GM23338 (cell line): ENCODE measurements at places on chromosomes 4 and X. TPM values are rescaled to one million over a fixed set of nuclear protein-coding genes. Genes with fewer than 3 reads are reported as not detected.

DNA sequence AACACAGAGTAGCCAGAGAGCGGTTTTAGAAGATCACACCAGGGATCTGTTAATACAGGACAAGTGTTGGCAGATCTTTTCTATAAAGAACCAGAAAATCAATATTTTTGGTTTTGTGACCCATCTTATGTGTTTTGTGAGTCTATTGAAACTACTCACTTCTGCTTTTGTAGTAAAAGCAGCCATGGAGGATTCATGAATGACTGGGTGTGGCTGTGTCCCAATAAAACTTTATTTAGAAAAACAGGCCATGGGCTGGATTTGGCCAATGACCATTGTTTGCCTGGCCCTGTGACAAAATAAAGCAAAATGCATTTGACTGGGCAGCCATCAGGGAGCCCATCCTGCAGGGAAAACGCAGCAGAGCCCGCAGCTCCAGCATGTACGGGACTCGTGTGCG, 99.9 kb upstream of the ADRA2C start:
- DNase-seq = no peak
- H3K36me3 ChIP-seq = no peaks in the 10 kb centered on the region
- no peaks in the 10 kb centered on the region for H3K4me1 ChIP-seq
- no peak overlapping the region for H3K27ac ChIP-seq
- H3K4me3 ChIP-seq = no peak overlapping the region

- no peaks in the 10 kb centered on the region for H3K27me3 ChIP-seq
- no peaks in the 10 kb centered on the region for H3K4me1 ChIP-seq
- H3K27ac ChIP-seq = no peak overlapping the region
- H3K4me3 ChIP-seq = no peak overlapping the region
- no peak for DNase-seq
- no peaks in the 10 kb centered on the region for H3K36me3 ChIP-seq
Observed at GRCh38 chrX:51899741-51900140, 6.3 kb downstream of the MAGED1 start.

- no peaks in the 10 kb centered on the region for H3K36me3 ChIP-seq
- no peak overlapping the region for H3K4me3 ChIP-seq
- no peak for DNase-seq
- no peaks in the 10 kb centered on the region for H3K4me1 ChIP-seq
- no peaks in the 10 kb centered on the region for H3K27me3 ChIP-seq
Observed at GRCh38 chr4:25310803-25311166, 1.8 kb upstream of the ZCCHC4 start.

- no peaks in the 10 kb centered on the region for H3K4me1 ChIP-seq
- H3K36me3 ChIP-seq = no peaks in the 10 kb centered on the region
- H3K4me3 ChIP-seq = no peak overlapping the region
- no peak for DNase-seq
- no peak overlapping the region for H3K27ac ChIP-seq
Observed at GRCh38 chr4:7656244-7656800, 221.6 kb upstream of the PSAPL1 start.

GRCh38 chr4:81648576-81649275, 177.0 kb upstream of the RASGEF1B start:
- H3K27me3 ChIP-seq = peaks cover 57% of the 10 kb centered on the region
- H3K27ac ChIP-seq = no peak overlapping the region
- no peak for DNase-seq

- peak; percentile 70 for DNase-seq
- H3K4me3 ChIP-seq = peak overlapping the region; percentile 64
- H3K4me1 ChIP-seq = peaks cover 39% of the 10 kb centered on the region
- no peaks in the 10 kb centered on the region for H3K36me3 ChIP-seq
- peaks cover 10% of the 10 kb centered on the region for H3K27me3 ChIP-seq
Observed at GRCh38 chr4:153207567-153207966, 3.3 kb downstream of the TRIM2 start.

- no peak overlapping the region for H3K4me3 ChIP-seq
- no peaks in the 10 kb centered on the region for H3K4me1 ChIP-seq
- H3K36me3 ChIP-seq = no peaks in the 10 kb centered on the region
Observed at GRCh38 chr4:147773261-147774184, 41.6 kb downstream of the ARHGAP10 start.

GRCh38 chr4:16598597-16599206, 299.7 kb downstream of the LDB2 start:
- H3K27me3 ChIP-seq = no peaks in the 10 kb centered on the region
- no peak overlapping the region for H3K27ac ChIP-seq
- H3K4me3 ChIP-seq = no peak overlapping the region

- H3K27me3 ChIP-seq = no peaks in the 10 kb centered on the region
- H3K4me1 ChIP-seq = peaks cover 13% of the 10 kb centered on the region
- no peak for DNase-seq
- no peak overlapping the region for H3K27ac ChIP-seq
- H3K36me3 ChIP-seq = no peaks in the 10 kb centered on the region
Observed at GRCh38 chrX:21840193-21840545, 752 bp downstream of the MBTPS2 start.

GRCh38 chr4:113288696-113289095, 239.2 kb downstream of the ANK2 start:
- no peak overlapping the region for H3K27ac ChIP-seq
- H3K4me3 ChIP-seq = no peak overlapping the region
- no peak for DNase-seq
- H3K4me1 ChIP-seq = peaks cover 28% of the 10 kb centered on the region

GRCh38 chrX:134752558-134752957, 94.3 kb upstream of the PLAC1 start:
- no peaks in the 10 kb centered on the region for H3K27me3 ChIP-seq
- no peak for DNase-seq
- no peak overlapping the region for H3K27ac ChIP-seq
- no peak overlapping the region for H3K4me3 ChIP-seq
- no peaks in the 10 kb centered on the region for H3K4me1 ChIP-seq
- H3K36me3 ChIP-seq = no peaks in the 10 kb centered on the region

DNA sequence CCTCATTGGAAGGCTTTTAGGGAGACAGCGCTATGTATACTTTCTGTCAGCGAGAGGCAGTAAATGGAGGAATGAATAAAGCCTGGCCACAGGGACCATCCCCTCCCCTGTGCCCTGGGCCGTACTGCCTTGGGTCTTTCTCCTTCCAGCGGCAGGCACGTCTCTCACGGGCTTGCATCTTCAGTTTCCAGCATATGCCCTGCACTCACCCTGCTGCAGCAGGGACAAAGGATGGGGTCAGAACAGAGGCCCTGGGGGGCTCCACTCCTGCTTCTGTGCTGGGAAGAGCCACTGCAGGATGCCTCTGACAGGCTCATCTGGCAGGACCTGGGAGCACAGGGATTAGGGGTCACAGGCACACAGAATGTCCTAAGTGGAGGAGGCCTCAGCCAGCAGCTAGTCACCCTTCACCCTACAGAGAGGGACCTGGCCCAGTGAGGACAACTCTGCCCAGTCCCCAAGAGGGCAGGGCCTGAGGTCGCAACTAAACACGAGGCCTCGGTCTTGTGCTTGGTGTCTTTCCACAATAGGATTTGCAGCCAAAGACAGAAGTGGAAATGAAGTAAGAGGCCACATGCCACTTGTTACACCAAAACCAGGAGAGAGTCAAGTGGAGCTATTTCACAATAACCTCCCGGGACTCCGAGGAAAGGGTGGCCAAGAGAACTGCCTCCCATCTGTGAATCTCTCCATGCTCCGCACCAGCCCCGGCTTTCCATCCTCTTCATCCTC, 150.8 kb downstream of the AFAP1 start:
- DNase-seq = no peak
- H3K36me3 ChIP-seq = no peaks in the 10 kb centered on the region; the same call in 1 of the 2 replicates
- no peaks in the 10 kb centered on the region for H3K27me3 ChIP-seq
- no peak overlapping the region for H3K4me3 ChIP-seq
- no peaks in the 10 kb centered on the region for H3K4me1 ChIP-seq
- H3K27ac ChIP-seq = no peak overlapping the region

- H3K27ac ChIP-seq = no peak overlapping the region
- no peaks in the 10 kb centered on the region for H3K27me3 ChIP-seq
- no peaks in the 10 kb centered on the region for H3K36me3 ChIP-seq
- no peaks in the 10 kb centered on the region for H3K4me1 ChIP-seq
- H3K4me3 ChIP-seq = no peak overlapping the region
- no peak for DNase-seq
Observed at GRCh38 chr4:108484187-108484586, 136.2 kb upstream of the RPL34 start.

- no peak for DNase-seq
- no peak overlapping the region for H3K27ac ChIP-seq
- H3K27me3 ChIP-seq = no peaks in the 10 kb centered on the region
Observed at GRCh38 chr4:74006009-74006476, 7.6 kb upstream of the CXCL5 start.

- H3K4me1 ChIP-seq = no peaks in the 10 kb centered on the region; the same call in 1 of the 2 replicates
- H3K4me3 ChIP-seq = no peak overlapping the region
- H3K27me3 ChIP-seq = no peaks in the 10 kb centered on the region
- DNase-seq = no peak
- H3K27ac ChIP-seq = no peak overlapping the region
Observed at GRCh38 chr4:6724421-6725111, 8.6 kb downstream of the BLOC1S4 start.

GRCh38 chr4:1255151-1255550, 6.2 kb upstream of the CTBP1 start:
- H3K36me3 ChIP-seq = peaks cover 2% of the 10 kb centered on the region; the same call in 1 of the 2 replicates
- H3K27me3 ChIP-seq = no peaks in the 10 kb centered on the region
- no peak overlapping the region for H3K4me3 ChIP-seq
- no peak for DNase-seq
- peaks cover 3% of the 10 kb centered on the region; the same call in 1 of the 2 replicates for H3K4me1 ChIP-seq

DNA sequence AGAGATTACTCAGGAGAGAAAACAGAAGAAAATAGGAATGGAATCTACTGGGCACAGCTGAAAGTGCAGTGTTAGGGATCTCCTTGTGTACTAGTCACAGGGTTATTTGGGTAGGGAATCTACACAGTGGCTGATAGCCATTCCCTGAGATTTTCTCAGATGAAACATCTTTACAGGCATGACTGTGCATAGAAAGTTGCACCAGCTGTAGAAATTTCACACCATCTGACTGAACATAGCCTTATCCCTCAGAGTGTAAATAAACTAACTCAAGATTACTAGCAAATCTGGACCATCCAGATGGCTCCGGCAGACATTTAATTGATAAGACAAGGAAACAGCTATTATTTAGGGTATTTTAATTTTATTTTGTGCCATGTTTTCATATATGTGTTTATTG, 2053.5 kb upstream of the TENM3 start:
- DNase-seq = no peak
- no peak overlapping the region for H3K4me3 ChIP-seq
- H3K27me3 ChIP-seq = no peaks in the 10 kb centered on the region
- H3K36me3 ChIP-seq = no peaks in the 10 kb centered on the region
- no peaks in the 10 kb centered on the region for H3K4me1 ChIP-seq
- H3K27ac ChIP-seq = no peak overlapping the region

- H3K36me3 ChIP-seq = no peaks in the 10 kb centered on the region
- peaks cover 13% of the 10 kb centered on the region for H3K4me1 ChIP-seq
- H3K4me3 ChIP-seq = no peak overlapping the region
- H3K27me3 ChIP-seq = no peaks in the 10 kb centered on the region
- DNase-seq = peak; percentile 47
Observed at GRCh38 chrX:51456814-51457213, 39.6 kb downstream of the NUDT11 start.

DNA sequence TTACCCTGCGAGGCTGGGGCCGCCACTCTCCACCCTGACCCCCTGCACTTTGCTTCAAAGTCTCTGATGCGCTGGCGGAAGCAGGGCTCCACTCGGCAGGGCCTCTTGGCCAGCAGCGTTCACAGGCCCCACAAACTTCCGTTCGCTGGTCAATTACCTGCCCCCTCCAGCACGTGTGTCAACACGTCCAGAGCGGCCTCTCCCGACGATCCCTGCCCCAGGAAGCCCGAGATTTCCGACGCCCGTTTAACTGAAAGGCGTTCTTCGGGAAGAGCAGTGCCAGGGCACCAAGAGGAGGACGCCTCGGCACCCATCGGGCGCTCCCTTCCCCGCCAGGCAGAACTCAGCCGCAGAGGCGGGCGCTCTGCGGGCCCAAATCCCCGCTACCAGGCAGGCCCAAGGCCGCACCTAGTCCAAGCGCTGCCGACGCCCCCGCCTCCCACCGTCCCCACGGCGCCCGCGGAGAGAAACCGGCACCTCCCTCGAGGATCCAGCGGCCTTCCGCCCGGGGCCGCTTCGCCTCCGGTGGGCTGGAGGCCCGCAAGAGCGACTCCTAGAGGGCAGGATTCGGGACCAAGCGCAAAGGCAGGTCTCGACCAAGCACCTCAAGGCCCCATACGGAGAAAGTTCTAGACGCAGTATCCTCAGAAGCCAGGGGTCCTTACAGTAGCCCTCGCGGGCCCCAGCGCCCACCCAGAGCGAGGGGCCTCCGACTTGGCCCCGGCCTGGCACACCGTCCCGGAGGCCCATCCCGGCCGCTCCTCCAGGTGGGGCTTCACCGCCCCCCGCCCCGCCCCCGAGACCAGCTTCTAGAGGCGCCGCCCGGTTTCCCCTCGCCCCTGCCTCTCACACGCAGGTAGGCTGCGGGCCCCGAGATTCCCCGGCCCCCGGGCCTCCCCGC, 586 bp downstream of the BCAP31 start:
- H3K27me3 ChIP-seq = no peaks in the 10 kb centered on the region
- H3K36me3 ChIP-seq = no peaks in the 10 kb centered on the region
- peak overlapping the region; percentile 65 for H3K4me3 ChIP-seq
- peaks cover 15% of the 10 kb centered on the region; the same call in 1 of the 2 replicates for H3K4me1 ChIP-seq
- H3K27ac ChIP-seq = no peak overlapping the region

- no peaks in the 10 kb centered on the region for H3K36me3 ChIP-seq
- no peak overlapping the region for H3K27ac ChIP-seq
- DNase-seq = no peak
- no peaks in the 10 kb centered on the region for H3K4me1 ChIP-seq
Observed at GRCh38 chr4:135412213-135412612, 1210.6 kb upstream of the PABPC4L start.

- no peaks in the 10 kb centered on the region for H3K36me3 ChIP-seq
- no peak for DNase-seq
- H3K27me3 ChIP-seq = no peaks in the 10 kb centered on the region
- H3K4me3 ChIP-seq = no peak overlapping the region
Observed at GRCh38 chr4:47499700-47500099, 14.6 kb downstream of the ATP10D start.

GRCh38 chr4:119648398-119648797, 19.8 kb upstream of the PDE5A start:
- no peak overlapping the region for H3K4me3 ChIP-seq
- no peaks in the 10 kb centered on the region for H3K4me1 ChIP-seq
- no peak overlapping the region for H3K27ac ChIP-seq
- no peaks in the 10 kb centered on the region for H3K27me3 ChIP-seq
- no peaks in the 10 kb centered on the region for H3K36me3 ChIP-seq

- H3K27ac ChIP-seq = no peak overlapping the region
- no peak for DNase-seq
- H3K4me3 ChIP-seq = no peak overlapping the region
Observed at GRCh38 chr4:7393601-7394575, 40.8 kb downstream of the PSAPL1 start.

DNA sequence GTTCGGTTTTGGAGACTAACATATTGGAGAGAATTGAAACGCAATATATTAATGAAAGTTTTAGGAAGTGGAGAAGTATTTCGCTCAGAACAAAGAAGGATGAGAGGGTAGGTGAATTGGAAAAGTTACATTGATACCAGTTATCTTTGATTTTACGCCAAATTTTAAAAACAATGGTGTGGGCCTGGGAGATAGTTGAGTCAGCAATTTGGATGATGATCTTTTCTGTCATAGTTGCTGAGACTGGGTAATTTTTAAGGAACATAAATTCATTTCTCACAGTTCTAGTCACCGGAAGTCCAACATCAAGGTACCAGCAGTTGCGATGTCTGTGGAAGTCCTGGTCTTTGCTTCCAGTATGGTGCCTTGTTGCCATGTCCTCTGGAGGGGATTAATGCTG, 644.8 kb upstream of the LCORL start:
- no peaks in the 10 kb centered on the region for H3K36me3 ChIP-seq
- H3K27me3 ChIP-seq = no peaks in the 10 kb centered on the region

Gene KIF4A
- 27.6 and 30.6 TPM in 2 replicates for total RNA-seq

Gene MAGEA12
- 0.27 and 0.38 TPM in 2 replicates for total RNA-seq

Gene VEGFC
- 1.0 and 1.1 TPM in 2 replicates for total RNA-seq

Gene PASD1
- 0.24 TPM in 1 of 2 replicates, not detected in the other for total RNA-seq

Gene CCKAR
- not detected in 2 replicates for total RNA-seq

Gene NWD2
- total RNA-seq = 0.07 TPM in 1 of 2 replicates, not detected in the other

Gene CLIC2
- total RNA-seq = 0.56 and 0.85 TPM in 2 replicates

Gene ODAPH
- not detected in 2 replicates for total RNA-seq

Gene PRR27
- total RNA-seq = not detected in 2 replicates

Gene IL13RA1
- total RNA-seq = 6.6 and 7.0 TPM in 2 replicates
